SJCRH30 (cell line): ENCODE measurements at places on chromosomes 16 and 17.

- no peak for DNase-seq
These were observed 7.7 kb upstream of the RAB37 start for GRCh38 chr17:74729368-74729767.

- no peak for DNase-seq
These were observed 334.3 kb upstream of the TBX2 start for GRCh38 chr17:61065263-61065773.

DNA sequence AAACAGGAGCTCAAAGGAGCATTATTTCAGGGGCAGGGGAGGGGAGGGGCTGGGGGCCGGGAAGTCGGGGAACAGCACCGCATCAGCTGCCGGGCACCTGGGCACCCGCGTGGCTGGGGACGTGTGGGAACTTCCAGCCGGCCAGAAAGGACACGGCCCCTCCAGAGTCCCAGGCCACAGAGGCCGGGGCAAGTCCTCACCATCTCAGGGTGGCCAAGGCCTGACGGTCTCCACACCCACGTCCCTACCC is 1.1 kb downstream of the PGAP6 start:
- DNase-seq: no peak

GRCh38 chr17:7289256-7290032 is 5.0 kb downstream of the YBX2 start:
- no peak for DNase-seq

GRCh38 chr17:46163316-46163715 is 29.9 kb downstream of the KANSL1 start:
- no peak for DNase-seq

GRCh38 chr17:38578229-38579082 is 27.3 kb downstream of the SRCIN1 start:
- DNase-seq: no peak

DNA sequence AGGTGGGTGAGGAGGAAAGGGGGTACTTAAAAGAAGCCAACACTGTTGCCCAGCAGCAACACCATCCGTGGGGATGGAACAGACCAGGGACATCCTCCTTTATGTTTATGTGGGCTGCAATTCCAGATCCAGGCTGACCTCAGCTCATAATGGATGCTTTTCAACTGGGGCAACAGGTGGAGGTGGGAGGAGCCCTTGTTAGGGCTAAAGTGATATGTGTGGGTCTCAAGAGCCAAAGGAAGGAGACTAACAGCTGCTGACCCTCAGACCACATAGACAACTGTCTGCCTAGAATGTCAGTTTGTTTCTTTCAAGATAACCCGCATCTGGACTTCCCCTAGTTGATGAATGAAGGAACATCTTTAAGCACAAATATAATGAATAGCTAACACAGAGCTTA is 2.0 kb upstream of the INPP5K start:
- peak; percentile 50 for DNase-seq

DNA sequence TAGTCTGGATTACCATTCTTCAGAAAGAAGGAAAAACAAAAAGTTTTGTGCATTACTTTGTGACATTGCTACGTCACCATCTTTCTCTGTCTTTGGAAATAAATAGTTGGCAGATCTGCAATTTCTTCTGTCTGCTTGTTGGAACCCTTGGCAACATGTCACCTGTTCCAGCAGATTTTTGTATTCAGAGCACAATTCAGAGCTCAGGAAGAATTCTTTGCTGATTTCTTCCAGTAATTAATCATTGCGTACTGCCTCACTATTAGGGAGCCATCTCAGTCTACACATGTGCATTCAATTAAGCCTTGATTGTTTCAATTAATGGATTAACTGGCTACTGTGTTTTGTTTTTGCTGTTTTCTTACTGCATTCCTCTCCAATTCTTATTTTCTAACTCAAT is 467.2 kb downstream of the CDH8 start:
- no peak for DNase-seq

GRCh38 chr16:5639531-5639930 is 541.9 kb upstream of the EEF2KMT start:
- DNase-seq: no peak

DNA sequence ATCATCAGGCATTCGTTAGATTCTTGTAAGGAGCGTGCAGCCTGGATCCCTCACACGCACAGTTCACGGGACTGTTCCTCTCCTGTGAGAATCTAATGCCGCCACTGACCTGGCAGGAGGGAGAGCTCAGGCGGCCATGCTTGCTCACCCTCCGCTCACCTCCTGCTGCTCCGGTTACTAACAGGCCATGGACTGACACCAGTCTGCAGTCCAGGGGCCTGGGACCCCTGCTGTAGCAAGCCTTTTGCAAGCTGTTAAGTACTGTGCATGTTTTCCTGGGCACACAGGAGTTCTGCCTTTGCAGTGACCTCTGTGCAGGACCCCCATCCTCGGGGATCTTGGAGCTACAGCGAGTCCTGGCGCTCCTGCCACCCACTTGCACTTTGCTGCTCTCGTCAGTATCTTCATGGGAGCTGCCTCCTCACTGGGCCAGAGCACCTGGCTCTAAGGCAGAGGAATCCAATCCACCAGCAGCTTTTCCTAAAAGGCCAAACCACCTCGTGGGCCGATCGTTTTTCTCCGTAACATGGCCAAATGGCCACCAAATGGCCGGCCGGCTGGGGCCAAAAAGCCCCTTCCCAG is 230.6 kb downstream of the FOXL1 start:
- DNase-seq: no peak

DNA sequence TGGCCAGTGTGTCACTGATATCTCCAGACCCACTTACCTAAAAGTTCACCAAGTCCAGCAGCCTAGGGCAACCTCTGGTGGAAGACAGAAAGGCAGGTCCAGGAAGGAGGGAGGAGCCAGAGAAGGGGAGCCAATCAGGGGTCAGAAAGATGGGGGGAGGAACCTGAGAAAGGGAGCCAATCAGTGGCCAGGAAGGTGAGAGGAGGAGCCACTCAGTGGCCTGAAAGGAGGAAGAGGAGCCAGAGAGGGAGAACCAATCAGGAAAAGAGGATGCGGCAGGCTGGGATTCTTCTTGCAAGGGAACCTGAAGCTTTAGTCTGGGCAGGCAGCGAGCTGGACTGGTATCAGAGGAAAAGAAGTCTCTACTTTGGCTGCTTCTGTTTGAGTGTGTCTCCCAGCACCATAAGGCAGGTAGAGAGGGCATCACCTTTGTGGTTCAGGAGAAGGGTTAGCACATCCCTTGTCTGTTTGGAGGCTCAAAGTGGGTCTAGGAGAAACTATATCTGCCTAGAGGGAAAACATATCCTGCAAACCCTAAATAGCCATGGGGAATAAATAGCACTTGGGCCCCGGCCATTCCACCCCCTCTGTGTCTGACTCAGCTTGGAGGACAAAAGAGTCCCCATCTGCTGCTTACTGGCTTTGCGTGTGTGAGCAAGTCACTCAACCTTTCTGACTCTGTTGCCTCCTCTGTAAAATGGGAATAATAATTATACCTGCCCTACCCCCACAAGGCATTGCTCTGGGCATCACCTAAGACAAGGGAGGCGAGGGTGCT is 43.4 kb upstream of the CRHR1 start:
- DNase-seq: peak; percentile 71

DNA sequence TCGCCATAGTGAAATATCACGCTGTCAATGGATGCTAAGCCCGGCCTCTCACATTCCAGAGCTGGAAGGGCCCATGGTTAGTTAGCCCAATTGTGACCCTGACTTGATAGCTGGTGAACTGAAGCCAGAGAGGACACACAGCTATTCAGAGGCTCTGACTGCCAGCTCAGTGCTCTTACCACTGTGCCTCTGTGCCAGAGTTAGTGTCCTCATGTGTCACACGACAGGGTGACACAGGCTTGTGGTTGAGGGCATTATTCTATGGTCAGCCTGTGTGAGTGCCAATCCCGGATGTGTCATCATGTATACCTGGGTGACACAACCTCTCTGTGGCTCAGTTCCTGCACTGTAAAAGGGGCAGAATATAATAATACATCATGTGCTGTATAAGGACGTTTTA is 2.5 kb upstream of the MT1X start:
- DNase-seq: no peak

- DNase-seq: no peak
These were observed 965 bp downstream of the INTS2 start for GRCh38 chr17:61926826-61927207.

DNA sequence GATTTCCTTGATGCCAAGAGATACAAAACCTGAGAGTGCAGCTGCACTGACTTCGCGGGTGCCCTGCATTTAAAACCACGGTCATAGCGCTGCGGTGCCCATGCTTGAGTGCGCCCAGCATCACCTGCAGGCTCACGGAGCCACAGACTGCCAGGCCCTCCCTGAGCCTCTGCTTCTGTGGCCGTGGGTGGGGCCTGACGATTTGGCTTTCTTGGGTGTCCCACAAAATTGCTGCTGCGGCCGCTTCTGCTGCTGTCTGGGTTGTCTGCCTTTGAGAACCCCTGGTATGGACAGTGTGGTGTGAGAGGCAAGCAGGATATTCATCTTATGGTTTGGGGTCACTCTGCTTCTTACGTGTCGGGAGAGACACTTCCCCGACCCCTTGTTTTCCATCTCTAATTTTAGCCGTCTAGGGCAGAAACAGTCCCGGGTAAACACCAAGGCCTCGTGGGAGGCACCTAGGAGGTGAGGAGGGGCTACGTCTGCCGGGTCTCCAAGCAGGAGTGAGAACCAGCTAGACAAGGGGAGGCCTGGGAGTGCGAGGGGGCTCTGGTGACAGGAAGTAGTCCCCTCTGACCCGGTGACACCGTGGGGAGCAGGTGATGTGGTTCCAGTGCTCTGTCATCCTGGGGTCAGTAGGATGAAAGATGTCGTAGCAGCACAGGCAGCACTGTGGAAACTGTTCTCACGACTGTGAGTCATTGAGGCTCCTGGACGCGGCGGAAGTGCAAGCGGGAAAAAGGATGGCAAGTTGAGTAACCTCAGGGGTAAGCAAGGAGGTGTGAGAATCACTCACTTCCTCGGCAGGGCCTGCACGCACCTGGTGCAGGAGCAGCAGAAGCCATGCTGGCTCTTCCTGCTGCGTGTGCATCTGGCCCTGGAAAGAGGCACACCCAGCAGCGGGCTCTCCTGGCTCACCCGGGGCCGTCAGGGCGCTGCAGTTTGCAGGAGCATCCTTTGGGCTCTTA is 176.3 kb downstream of the RPTOR start:
- peak; percentile 39 for DNase-seq

- DNase-seq: no peak
These were observed 24.3 kb downstream of the HSD17B2 start for GRCh38 chr16:82059161-82059982.

- peak; percentile 86 for DNase-seq
These were observed at the start of gene KRTAP4-16 for GRCh38 chr17:41101586-41102259. Gene KRTAP4-16, minus strand, starts transcription at chr17:41102209. Its CDS starts 0 bp downstream, at chr17:41102209.

- DNase-seq: no peak
These were observed 6.6 kb downstream of the SEC14L1 start for GRCh38 chr17:77147357-77147801.

GRCh38 chr17:3038941-3039340 is 24.5 kb downstream of the OR1D5 start:
- peak; percentile 40 for DNase-seq

DNA sequence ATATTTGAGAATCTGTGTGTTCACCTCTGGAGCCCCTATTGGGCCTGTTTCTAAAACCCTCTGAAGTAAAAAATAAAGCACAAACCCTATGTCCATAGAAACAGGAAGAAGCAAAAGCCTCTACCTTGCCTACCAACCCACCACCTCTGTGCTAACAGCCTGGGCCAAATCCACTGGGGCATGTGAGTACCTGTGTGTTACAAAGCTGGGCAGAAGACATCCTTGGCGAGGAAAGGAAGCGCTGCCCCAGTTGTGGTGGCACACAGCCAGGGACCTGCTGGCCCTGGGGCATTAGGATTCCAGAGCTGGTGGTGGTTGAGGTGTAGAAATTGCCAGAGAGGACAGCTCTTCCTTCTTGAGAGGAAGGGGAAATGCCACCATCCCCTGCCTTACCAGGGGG is 30.0 kb downstream of the MYO18A start:
- DNase-seq: no peak

- no peak for DNase-seq
These were observed 656.2 kb downstream of the KCNJ2 start for GRCh38 chr17:70825321-70826125.

- DNase-seq: no peak
These were observed 32.9 kb upstream of the USP22 start for GRCh38 chr17:21075739-21076085.
